ENCODE measurements at places on chromosomes 16 and 17. TPM values are rescaled to one million over a fixed set of nuclear protein-coding genes. Genes with fewer than 3 reads are reported as not detected.
A peak's percentile ranks its signal among the peaks of the same experiment; 100 is the strongest.

GRCh38 chr17:28364665-28365363 lies at the start of gene SEBOX:
SEBOX (minus strand) TSS chr17:28365199; CDS start chr17:28365151, 48 bp downstream.
- no peak for DNase-seq
- H3K4me3 ChIP-seq, result no peak within 1 kb of the TSS
- no peaks in the 10 kb centered on the region for H3K4me1 ChIP-seq
- no peak within 1 kb of the TSS for H3K27ac ChIP-seq
- H3K36me3 ChIP-seq, result peaks cover 6% of the 10 kb centered on the region

- H3K27me3 ChIP-seq, result no peaks in the 10 kb centered on the region
- H3K4me3 ChIP-seq, result no peak overlapping the region
- H3K4me1 ChIP-seq, result no peaks in the 10 kb centered on the region
- no peak for DNase-seq
- H3K27ac ChIP-seq, result no peak overlapping the region
These were observed 432.2 kb downstream of the MAF start for GRCh38 chr16:79168321-79168720.

DNA sequence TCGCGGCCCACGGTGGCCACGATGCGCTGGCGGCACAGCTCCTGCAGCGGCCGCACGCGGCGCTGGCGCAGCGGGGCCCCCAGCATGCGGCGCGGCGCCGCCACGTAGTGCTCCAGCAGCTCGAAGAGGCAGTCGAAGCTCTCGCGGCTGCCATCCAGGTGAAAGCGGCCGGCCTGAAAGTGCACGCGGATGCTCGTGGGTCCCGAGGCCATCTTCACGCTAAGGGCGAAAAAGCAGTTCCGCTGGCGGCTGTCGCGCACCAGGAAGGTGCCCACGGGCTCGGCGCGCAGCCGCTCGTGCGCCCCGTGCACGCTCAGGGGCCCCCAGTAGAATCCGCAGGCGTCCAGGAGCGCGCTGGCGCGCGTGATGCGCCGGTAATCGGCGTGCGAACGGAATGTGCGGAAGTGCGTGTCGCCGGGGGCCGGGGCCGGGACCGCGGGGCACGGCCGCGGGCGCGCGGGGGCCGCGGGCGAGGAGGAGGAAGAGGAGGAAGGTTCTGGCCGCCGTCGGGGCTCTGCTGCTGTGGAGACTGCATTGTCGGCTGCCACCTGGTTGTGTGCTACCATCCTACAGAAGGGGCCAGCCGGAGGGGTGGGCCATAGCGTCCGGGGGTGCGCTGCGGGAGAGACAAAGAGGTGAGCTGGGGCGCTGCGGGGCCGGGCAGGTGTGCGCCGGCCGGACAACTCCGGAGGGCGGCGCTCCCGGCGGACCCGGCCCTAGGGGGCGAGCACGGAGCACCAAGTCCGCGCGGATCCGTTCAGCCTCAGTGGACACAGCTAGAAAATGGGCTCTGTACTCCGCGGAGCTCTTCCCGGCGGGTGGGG lies 879 bp downstream of the SOCS1 start:
- H3K4me3 ChIP-seq, result peak overlapping the region; percentile 68
- H3K27me3 ChIP-seq, result no peaks in the 10 kb centered on the region
- peak overlapping the region; percentile 99 for H3K27ac ChIP-seq
- H3K36me3 ChIP-seq, result no peaks in the 10 kb centered on the region
- H3K4me1 ChIP-seq, result peaks cover 8% of the 10 kb centered on the region

- no peak overlapping the region for H3K27ac ChIP-seq
- H3K4me1 ChIP-seq, result no peaks in the 10 kb centered on the region
- peak; percentile 31 for DNase-seq
These were observed 1.8 kb downstream of the PRR29 start for GRCh38 chr17:63999680-64000531.

DNA sequence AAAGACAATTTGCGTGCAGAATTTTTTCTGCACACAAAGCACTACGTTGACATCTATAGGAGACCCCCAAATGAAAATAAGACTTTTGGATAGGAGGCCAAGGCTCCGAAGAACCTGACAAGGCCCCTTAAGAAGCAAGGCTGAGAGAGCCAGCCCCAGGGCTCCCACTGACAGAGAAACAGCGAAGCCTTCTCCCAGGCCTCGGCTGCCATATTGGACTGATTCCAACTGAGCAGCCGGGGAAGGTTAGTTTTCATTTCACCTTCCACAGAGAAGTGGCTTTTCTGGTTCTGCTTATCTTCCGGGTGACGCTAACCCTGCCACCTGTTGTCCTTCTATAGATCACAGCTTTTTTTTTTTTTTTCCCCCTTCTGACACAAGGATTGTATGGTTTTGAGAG lies 356.7 kb downstream of the SOX9 start:
- peak overlapping the region; percentile 46 for H3K27ac ChIP-seq
- no peaks in the 10 kb centered on the region for H3K4me1 ChIP-seq
- no peak overlapping the region for H3K4me3 ChIP-seq
- no peaks in the 10 kb centered on the region for H3K27me3 ChIP-seq
- H3K36me3 ChIP-seq, result no peaks in the 10 kb centered on the region

Gene NQO1
- total RNA-seq, result 116 TPM

- H3K36me3 ChIP-seq, result no peaks in the 10 kb centered on the region
- no peak overlapping the region for H3K27ac ChIP-seq
- DNase-seq, result no peak
These were observed 129.2 kb upstream of the MYOCD start for GRCh38 chr17:12536472-12536871.

GRCh38 chr17:81090361-81091136 lies 55.6 kb downstream of the BAIAP2 start:
- H3K36me3 ChIP-seq, result no peaks in the 10 kb centered on the region
- no peak overlapping the region for H3K4me3 ChIP-seq
- H3K27me3 ChIP-seq, result no peaks in the 10 kb centered on the region
- H3K4me1 ChIP-seq, result peaks cover 9% of the 10 kb centered on the region
- no peak for DNase-seq

DNA sequence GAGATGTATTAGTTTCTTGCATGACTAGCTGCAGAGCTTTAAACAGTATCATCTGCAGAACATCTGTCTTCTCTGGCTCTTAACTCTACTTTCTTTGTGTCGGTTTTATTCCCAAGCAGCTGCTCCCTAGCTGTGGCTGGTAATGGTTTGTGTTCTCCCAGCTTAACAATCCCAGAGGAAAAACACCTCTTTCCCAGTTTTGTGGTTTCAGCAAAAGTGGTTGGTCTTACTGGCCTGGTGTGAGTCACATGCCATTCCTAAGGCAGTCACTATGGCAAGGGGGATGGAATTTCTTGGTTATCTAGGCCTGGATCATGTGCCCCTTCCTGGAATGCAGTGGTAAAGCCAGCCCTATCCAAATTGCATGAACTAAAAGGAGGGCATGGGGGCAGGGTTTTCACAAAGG lies 27.5 kb downstream of the OMG start:
- no peaks in the 10 kb centered on the region for H3K36me3 ChIP-seq
- no peak overlapping the region for H3K4me3 ChIP-seq
- DNase-seq, result no peak

Gene KRT39
- total RNA-seq, result not detected

GRCh38 chr17:63945784-63946439 lies 13.8 kb upstream of the CD79B start:
- DNase-seq, result no peak
- H3K27ac ChIP-seq, result no peak overlapping the region
- no peaks in the 10 kb centered on the region for H3K4me1 ChIP-seq
- no peaks in the 10 kb centered on the region for H3K36me3 ChIP-seq
- H3K4me3 ChIP-seq, result no peak overlapping the region

GRCh38 chr16:28935346-28935745 lies 3.6 kb downstream of the CD19 start:
- H3K36me3 ChIP-seq, result no peaks in the 10 kb centered on the region
- H3K27me3 ChIP-seq, result no peaks in the 10 kb centered on the region
- no peak overlapping the region for H3K4me3 ChIP-seq

DNA sequence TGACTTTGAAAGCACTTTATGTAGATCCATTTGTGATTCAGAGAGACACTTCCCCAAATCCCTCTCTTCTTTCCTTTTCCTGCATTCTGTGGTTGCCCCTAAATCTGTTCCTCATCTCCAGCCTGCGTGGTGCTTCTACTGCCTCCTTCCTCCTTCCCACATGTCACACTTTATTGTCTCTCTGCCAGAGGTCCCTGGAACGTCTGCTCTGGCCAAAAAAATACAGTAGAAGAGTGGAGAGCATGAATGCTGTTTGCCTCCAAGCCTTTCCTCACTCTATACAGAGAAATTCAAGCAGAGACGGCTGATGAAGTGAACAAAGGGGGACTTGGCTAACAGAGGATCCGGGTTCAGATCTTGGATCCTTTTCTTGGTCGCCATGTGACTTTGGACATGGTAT lies 22.8 kb upstream of the IRX3 start:
- H3K27me3 ChIP-seq, result no peaks in the 10 kb centered on the region
- H3K4me3 ChIP-seq, result no peak overlapping the region
- no peaks in the 10 kb centered on the region for H3K36me3 ChIP-seq
- no peaks in the 10 kb centered on the region for H3K4me1 ChIP-seq

Gene RAB11FIP4
- 18.7 TPM for total RNA-seq

GRCh38 chr16:27951489-27952120 lies 111.9 kb downstream of the GSG1L start:
- no peaks in the 10 kb centered on the region for H3K36me3 ChIP-seq
- no peaks in the 10 kb centered on the region for H3K27me3 ChIP-seq
- H3K27ac ChIP-seq, result no peak overlapping the region
- no peaks in the 10 kb centered on the region for H3K4me1 ChIP-seq
- no peak overlapping the region for H3K4me3 ChIP-seq

Data from breast epithelium (tissue), 4 donors.